ENCODE measurements at places on chromosomes 12 and 14. TPM values are rescaled to one million over a fixed set of nuclear protein-coding genes. Genes with fewer than 3 reads are reported as not detected.

DNA sequence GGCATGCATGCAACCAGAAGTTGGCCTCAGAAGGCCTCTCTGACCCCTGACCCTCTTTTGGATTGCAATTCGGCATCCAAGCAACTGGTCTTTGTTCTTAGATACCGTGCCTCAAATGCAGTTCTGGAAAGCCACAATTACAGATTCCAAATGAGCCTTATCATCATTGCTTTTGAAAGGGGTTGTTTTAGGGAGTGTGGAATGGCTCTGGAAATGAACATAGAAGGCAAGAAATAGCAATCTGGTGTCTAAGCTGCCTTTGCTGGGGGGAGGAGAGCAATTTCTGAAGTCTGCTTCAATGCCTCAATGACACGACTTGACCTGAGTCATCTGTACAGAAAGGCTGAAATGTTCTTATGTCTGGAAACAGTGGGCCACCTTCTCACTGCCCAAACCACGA is 250.1 kb downstream of the NUAK1 start:
- peak; percentile 76 for DNase-seq

DNA sequence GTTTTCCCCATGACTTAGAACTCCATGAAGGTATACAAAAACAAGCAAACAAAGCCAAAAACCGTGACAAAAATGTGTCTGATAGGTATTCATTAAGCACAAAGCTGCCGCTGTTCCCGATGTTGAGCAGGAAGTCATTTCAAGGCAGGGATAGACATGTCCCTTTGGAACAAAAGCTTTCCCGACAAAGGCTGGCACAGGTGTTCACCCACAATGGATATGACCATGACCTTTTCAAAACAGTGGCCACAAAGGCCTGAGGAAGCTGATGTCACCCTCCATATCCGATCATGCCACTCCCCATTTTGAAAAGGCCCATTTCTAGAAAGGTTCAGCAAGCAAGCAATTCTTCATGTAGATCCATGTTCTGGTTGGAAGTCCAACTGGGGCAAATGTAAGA is 279.1 kb downstream of the BTG1 start:
- DNase-seq, result peak; percentile 44

RNU4-1 gene
- not detected for total RNA-seq

DNA sequence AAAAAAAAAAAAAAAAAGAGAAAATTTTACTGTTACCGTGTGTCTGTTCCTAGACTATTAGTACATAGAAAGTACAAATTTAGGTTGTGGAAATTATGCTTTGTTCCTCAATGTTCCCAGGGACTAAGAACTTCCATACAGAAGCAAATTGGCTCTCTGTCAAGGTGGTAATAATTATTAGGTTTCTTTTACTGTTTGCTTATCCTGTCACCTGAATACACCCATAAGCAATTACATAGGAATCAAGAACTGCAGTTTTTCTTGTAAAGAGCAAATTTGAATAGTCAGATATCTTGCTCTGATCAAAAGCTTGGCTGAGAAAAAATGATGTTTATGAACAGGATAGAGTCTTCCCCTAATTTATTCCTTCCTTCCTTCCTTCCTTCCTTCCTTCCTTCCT is 191.2 kb downstream of the AEBP2 start:
- no peak for DNase-seq

DNA sequence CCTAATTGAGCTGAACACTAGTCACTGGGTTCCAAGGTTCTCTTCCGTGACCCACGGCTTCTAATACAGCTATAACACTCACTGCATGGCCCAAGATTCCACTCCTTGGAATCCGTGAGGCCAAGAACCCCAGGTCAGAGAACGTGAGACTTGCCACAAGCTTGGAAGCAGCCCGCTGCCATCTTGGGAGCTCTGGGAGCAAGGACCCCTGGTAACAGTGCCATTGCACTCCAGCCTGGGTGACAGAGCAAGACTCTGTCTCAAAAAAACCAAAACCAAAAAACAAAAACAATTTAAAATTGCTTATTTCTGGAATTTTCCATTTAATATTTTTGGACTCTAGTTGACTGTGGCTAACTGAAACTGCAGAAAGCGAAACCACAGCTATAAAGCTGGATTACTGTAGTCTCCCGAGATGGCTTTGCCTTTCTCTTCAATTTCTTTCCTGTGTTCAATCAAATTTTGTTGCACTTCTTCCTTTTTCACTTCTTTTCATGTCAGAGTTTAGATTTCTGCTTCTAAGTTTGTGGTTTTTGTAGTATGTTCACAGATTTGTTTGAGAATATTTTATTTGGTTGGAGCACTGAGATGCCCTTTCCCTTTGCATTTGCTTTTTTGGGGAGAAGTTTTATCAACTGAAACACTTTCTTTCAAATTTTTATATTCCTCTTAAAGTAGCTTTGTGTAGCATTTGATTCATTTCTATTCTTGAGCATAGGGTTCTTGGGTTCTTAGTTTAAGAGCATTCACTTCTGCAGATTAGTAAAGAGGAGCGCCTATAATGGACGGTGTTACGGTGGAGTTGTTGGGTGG is 44.6 kb downstream of the DDHD1 start:
- DNase-seq, result peak; percentile 18

RPL10L gene
- not detected for total RNA-seq

TOMM20L gene
- not detected for total RNA-seq

DNA sequence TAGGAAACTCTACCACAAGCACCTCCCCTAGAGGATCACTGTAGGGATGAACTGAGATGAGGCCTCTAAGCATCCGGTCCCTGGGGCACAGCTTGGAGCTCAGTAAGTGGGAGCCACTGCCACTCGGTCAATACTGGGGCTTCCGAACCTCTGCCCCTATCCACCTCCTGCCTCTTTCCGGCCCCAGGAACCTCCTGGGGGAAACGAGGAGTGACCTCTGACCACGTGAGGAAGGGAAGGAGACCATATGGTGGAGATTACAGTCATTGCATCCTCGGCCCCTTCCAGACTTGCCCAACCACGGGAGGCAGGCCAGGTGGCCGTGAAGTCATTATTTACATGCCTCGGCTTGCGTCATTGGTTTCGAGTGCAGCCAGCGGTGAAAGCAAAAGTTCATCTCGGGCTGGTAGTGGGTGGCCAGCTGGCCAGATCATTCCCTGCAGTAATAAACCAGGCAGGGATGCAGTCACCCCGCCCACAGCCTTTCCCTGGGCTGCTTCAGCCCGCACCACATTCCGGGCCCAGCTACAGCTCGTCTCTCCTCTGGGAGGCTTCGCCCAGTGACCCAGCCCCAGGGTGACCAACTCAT is 65.4 kb downstream of the C14orf132 start:
- DNase-seq, result peak; percentile 94

DNA sequence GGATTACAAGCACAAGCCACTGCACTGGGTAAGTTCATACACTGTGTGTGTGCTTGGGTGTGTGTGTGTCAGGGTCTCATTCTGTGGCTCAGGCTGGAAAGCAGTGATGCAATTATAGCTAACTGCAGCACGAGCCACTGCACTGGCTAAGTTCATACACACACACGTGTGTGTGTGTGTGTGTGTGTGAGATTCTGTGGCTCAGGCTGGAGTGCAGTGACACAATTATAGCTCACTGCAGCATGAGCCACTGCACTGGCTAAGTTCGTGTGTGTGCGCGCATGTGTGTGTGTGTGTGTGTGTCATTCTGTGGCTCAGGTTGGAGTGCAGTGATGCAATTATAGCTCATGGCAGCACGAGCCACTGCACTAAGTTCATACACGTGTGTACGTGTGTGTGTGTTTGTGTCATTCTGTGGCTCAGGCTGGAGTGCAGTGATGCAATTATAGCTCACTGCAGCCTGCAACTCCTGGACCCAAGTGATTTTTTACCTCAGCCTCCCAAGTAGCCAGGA is 85.4 kb downstream of the HECTD1 start:
- peak; percentile 3 for DNase-seq

PTPRO gene
- total RNA-seq, result 0.70 TPM

Measured in myocyte (in vitro differentiated cells).